DMS53 (cell line): ENCODE measurements at places on chromosomes 5 and 9.

- DNase-seq: no peak
Measured at GRCh38 chr9:12862611-12863410, 88.0 kb downstream of the LURAP1L start.

GRCh38 chr5:73339051-73339575 lies 109.5 kb downstream of the FOXD1 start:
- peak; percentile 35 for DNase-seq

- peak; percentile 67 for DNase-seq
Measured at GRCh38 chr5:102792705-102793104, 37.6 kb downstream of the PAM start.

DNA sequence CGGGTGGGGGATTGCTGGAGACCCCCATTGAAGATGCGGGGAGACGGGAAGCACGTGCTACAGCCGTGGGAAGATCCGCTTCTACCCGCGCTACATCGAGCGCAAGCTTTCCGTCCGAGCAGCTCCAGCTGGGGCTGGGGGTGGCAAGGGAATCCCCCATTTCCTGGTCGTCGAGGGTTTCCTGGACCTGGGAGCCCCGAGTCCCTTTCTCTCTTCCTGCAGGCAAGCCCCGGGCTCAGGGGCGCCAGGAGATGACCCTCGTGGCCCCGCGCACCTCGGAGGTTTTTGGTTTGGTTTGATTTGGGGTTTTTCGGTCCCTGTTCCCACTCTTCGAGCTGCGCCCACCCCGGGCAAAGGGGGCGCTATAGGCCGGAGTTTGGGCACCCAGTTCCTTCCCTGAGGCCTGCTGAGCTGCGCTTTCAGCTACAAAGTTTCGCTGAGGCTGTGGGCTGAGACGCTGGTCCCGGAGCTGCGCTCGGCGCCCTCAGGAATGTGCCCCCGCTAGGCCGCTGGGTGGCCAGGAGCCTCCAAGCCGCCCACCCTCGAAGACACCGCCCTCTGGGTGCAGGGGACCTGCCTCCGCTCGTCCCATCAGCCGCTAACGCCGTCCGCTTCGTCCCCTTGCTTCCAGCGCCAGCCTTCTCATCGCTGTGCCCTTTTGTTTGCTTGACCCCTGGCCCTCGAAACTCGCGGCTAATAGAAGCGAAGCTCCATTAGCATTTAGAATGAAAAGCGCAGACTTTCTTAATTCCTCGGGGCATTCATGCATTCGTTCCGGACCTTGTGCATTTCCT lies 2.9 kb downstream of the NR4A3 start:
- peak; percentile 68 for DNase-seq

GRCh38 chr5:142023836-142024235 lies 11.0 kb upstream of the GNPDA1 start:
- DNase-seq: peak; percentile 86

GRCh38 chr5:173583346-173583745 lies 33.1 kb downstream of the BOD1 start:
- DNase-seq: no peak

DNA sequence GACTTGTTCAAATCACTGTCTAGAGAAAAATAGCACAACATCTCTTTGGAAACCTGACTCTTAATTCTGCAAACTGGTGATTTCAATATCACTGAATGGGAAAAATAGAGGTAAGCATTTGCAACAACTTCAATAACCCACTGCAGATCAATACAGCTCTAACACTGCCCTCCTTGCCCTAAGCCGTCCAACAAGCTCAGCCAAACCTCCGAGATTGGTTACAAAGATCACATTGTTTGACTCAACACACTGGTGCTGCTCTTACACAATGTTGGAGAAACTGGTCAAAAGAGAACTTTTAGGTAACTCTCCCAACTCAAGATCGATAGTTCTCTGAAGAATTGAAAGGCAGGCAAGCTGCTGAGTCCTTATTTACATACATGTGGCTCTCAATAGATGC lies 150.4 kb downstream of the SPOCK1 start:
- no peak for DNase-seq

GRCh38 chr9:20477940-20478620 lies 144.2 kb downstream of the MLLT3 start:
- no peak for DNase-seq

DNA sequence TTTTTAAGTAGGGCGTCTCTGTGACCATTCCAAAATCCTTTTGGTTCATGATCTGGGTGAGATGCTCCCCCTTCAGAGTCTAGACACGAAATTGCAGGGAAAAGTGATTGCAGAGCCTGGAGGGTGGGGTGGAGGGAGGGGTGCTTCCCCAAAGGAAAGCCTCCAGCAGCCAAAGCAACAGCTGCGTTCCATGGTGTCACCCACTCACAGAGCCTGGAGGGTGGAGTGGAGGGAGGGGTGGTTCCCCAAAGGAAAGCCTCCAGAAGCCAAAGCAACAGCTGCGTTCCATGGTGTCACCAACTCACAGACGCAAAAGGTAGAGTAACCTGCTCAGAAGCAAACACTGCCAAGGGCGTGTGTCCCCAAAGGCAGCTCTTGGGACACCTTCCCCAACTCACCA lies 22.6 kb downstream of the SLC6A18 start:
- no peak for DNase-seq

GRCh38 chr5:53607886-53608285 lies 47.4 kb downstream of the NDUFS4 start:
- DNase-seq: no peak

DNA sequence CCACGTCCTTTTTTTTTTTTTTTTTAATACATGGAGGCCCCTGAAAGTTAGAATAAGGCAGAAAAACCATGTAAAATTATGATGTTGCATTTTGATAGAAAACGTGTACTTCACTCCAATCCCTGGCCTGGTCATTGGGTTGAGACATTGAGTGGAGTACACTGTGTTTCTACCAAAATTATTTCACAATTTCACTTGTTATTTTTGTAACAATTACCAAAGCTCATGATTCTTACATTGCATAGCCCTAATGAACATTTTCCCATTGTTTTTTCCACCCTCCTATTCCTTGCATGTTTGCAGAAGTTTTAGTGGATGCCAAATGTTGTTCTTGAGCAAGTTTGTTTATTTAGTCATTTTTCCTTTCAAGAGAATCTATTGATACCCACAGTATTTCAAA lies 21.9 kb downstream of the MAMDC2 start:
- no peak for DNase-seq

DNA sequence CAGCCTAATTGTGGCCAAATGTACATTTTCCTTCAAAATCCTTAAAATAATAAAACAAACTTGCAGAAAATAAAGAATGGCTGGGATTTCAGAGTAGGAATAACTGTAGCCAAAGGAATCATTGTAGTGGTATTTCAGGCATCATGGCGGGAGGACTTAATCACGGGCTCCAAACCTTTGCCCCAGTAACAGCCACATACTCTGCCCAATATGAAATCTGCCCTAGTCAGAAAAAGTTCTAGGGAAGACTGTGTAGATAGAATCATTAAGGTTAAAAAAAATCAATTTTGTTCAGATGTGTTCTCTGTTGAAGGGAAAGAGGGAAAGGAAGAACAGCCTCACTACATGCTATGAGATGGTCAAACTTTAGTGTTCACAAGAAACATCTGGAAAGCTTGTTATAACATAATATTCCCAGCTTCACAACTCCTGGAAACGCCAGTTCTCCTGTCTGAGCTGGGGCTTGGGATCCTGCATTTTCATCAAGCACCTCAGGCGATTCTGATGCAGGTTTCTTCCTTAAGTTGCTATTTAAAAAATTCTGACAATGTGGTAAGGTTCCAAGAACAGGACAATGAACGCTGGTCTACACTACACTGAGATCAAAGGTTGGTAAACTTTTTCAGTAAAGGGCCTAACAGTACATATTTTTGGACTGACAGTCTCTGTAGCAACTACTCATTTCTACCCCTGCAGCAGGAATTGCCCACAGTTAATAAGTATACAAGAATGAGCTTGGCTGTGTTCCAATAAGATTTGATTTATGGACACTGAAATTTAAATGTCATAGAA lies 87.9 kb downstream of the CEMIP2 start:
- DNase-seq: no peak
